ENCODE measurements at places on chromosomes 12 and 14.

DNA sequence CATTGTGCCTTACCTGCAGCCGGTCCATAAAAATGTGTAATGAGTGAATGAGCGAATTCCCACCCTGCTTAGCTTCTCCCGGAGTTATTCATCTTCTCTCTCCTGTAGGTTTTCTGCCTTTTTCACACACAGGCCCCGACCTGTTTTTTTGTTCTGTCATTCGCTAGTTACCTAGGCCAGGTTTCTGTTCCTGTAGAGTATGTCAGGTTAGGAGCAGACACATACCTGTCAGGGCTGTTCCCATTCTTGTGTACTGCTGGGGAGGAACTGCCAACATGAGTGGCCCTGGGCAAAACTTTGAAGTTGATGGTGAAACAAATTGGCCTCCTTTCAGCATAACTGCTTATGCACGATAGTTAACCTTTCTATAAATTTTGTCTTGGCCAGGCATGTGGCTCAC is 140.1 kb downstream of the SYNE2 start:
- DNase-seq: no peak

DNA sequence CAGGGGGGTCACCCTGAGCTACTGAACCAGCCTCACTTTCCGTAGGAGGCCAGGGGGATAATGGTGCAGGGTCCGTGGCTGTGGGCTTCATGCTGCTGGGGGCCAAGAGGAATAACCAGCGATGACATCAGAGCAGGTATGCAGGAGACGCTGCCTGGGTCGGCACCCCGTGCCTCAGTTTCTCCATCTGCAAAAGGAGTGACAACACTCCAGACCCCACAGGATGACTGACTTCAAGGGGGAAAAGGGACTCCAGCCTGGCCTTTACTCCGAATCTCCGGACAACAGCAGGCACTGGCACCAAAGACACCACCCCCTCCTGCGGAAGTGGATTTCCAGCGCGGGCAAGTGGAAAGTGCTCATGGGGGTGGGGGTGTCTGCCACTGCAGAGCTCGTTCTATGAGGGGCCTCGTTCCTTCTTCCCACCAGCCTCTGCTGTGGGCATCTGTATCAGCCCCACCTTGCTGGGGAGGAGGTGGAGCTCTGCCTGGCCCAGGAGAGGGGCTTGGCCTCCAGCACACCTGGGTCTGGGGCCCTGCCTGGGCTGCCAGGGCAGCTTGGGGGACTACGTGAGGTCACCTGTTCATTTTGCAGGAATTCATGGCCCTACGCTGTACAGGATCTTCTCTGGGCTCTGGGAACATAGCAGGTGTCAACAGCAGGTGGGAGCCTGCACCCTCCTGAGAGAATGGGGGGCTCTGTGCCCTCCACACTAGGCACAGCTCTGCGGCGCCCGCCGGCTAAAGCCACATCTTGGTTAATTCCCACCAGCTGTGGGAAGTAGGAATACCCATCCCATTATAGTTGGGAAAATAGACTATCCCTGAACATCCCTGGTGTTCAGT is 216.6 kb upstream of the C14orf180 start:
- DNase-seq: no peak

DNA sequence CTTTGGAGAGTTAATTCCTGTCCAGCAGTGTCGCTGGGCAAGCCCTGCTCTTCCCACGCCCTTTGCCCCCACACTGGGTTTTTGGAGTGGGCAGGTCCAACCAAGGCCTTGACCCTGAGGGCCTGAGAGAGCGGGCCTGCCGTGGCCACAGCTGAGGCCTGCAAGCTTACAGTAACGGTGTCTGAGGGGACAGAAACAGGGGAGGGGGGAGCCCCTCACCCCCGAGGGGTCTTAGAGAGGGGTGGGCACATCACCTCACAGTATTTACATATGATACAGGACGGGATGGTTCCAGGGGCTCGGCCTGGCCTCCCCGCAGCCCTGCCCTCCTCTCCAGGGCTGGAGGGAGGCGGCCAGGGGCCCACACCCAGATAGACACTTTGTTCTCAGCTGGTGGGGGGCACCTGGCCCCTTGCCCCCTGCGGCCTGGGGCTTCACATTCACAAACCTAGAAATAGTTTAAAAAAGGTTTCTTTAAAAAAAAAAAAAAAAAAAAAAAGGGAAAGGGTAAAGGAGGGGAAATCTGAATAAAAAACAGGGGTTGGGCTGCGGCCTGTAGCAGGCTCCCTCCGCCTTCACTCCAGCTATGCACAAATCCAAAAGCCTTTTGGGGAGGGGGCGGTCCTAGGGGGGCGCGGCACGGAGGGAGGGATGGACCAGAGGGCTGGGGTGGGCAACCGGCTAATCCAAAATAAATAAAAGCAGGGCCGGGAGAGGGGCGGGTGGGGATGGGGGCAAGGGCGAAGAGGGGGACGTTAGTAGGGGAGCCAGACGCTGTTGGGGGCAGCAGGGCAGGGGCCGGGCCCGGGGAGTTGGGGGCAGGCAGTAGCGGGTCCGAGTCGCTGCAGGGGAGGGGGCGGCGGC is 14.8 kb upstream of the PLA2G1B start:
- DNase-seq: no peak

- DNase-seq: no peak
Measured at GRCh38 chr12:13074396-13075117, 28.9 kb downstream of the GSG1 start.

DNA sequence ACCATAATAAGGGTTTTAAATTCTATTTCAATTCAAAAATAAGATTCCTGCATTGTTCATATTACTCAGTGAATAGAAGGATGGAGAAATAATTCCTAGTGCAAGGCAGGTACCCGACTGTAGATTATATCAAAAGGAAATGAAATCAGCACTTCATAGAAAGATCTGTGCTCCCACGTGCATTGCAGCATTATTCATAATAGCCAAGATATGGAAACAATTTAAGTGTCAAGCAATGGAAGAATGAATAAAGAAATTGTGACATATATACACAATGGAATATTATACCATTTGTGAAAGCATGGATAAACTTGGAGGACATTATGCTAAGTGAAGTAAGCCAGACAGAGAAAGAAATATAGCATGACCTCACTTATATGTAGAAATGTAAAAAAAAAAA is 53.8 kb downstream of the SLC6A15 start:
- no peak for DNase-seq

GRCh38 chr12:116313194-116313927 is 35.9 kb upstream of the MED13L start:
- DNase-seq: no peak
